NCI-H1092 treated with DMSO at 0.1 percent for 48 hours (cell line): ENCODE measurements at places on chromosomes 7 and 10.

DNA sequence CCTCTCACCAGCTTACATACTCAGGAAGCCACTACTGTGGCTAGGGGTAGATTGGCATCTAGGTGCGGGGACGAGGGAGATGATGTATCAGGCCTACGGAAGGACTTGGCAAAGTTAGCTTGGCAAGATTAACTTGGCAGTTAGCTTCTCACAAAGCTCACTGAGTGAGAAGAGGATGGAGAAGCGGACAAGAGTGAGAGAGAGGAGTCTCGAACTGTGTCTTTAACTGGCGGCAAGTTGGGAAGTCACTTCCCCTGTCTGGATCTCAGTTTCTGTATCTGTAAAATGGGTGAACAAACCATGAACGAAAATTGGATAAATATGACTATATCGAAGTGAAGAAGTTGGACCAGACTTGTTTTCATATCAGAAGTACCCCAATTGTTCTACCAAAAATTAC lies 9.5 kb upstream of the MLXIPL start:
- no peak for DNase-seq

DNA sequence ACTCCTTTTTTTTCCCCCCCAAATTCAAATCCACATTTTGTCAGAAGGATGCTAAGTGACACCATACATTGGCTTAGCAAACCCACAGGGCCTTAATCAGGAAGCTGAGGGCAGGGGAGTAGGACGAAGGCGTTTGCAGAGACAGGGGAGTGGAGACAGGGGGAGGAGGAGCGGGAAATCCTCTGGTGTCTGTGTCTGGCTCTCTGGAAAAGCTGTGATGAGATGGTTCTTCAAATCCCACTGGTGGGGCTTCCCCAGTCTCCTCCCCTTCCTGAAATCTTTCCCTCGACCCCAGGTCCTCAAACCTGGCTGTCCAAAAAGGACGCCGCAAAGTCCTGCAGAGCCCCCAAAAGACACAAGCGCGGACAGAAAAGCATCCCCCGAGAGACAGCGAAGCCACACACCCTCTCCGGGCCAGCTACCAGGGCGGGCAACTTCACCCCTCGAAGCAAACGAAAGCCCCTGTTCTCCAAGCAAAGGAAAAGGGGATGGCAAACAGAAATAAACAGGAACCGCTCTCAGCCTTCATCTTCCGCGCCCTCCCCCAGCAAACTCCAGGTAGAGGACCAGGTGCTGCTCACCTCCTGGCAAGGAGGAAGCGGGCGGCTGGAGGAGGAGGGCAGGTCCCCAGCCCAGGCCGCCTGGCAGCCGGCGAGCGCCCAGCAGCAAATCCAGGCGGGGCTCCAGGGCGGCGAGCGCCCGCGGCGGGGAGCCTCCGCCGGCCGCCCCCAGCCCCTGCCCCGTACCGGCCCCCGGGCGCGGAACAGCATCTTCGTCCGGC lies 520 bp downstream of the ELAPOR2 start:
- peak; percentile 62 for DNase-seq

GRCh38 chr10:47451998-47452494 lies 31.9 kb downstream of the ANXA8 start:
- no peak for DNase-seq

- DNase-seq = no peak
Observed at GRCh38 chr10:130962240-130963051, 349.1 kb downstream of the TCERG1L start.

- peak; percentile 54 for DNase-seq
Observed at GRCh38 chr7:88835147-88835728, 39.7 kb upstream of the TEX47 start.

DNA sequence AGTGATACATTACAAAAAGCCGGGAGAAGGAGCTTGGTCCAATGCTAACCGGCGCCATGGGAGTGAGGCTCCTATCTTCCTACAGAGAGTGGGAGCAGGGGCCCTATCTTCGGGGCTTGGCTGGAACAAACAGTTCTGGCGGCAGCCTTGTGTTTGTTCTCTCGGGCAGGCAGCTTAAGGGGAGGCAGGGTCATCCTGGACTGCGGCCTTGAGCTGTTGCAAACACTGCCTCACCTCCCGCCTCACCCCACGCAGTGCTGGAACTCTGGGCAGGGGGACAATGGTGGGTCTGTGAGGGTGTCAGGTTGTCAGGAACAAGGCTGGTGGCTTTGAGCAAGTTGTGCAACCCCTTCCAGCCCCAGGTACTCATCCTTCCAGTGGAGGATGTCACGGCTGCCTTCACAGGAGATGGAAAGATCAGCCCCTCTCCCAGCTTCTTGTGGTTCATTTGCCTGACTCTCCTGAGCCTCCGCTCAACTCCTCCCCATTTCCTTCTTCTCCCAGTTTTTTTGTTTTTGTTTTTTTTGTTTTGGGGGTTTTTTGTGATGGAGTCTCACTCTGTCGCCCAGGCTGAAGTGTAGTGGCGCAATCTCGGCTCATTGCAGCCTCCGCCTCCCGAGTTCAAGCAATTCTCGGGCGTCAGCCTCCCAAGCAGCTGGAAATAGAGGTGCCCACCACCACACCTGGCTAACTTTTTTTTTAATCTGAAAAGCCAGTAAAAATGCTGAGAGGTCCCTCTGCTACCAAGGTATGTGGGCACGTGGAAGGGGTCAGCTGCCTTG lies 57.4 kb downstream of the SPOCK2 start:
- no peak for DNase-seq

DNA sequence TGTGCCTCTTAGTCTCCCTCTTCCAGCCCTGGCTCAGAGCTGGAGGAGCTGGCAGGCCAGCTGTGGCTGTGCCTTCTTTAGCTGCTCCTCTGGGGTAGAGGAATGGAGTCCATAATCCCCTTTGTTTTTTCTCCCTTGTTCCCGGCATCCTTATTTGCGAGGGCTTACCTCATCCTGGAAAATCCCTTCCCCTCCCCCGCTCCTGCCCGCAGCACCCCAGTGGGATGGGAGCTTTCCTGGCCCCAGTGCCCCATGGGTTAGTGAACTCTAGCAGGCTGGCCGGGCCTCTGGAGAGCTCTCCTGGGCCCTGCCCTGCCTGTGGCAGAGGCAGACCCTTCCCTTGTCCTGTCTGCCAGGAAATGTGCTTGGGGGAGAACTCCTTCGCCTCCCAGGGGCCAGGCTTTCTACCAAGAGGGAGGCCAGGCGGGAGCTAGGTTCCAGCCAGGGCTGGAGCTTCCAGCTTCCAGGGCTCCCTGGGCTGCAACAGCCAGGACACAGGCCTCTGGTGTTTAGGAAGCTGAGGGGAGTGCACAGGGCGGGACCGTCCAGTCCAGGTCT lies 16.5 kb upstream of the TRIM8 start:
- no peak for DNase-seq

- DNase-seq = no peak
Observed at GRCh38 chr10:21972584-21972983, 30.9 kb downstream of the DNAJC1 start.

GRCh38 chr10:118459642-118460193 lies 117.6 kb upstream of the FAM204A start:
- DNase-seq = peak; percentile 74

DNA sequence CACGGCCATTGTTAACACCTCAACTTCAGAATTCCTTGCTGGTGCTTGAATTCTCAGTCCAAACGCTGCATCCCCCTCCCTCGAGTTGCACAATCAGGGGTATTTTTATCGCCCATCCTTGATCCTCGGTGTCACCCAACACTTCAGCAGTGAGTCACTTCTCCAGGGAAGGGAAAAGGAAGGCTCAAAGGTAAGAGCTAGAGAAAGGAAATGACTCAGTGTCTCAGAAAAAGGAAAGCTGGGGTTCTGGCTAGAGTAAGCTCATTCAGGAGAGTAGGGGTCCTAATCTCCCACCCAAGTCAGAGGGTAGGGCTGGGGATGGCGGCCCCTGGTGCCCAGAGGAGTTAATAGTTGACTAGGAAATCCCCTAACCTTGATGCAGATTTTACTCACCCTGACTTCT lies 39.8 kb upstream of the TRIM8 start:
- DNase-seq = no peak

- no peak for DNase-seq
Observed at GRCh38 chr10:85761906-85762445, 604.6 kb downstream of the GRID1 start.

GRCh38 chr10:71334221-71334791 lies 15.2 kb downstream of the SLC29A3 start:
- DNase-seq = peak; percentile 12

DNA sequence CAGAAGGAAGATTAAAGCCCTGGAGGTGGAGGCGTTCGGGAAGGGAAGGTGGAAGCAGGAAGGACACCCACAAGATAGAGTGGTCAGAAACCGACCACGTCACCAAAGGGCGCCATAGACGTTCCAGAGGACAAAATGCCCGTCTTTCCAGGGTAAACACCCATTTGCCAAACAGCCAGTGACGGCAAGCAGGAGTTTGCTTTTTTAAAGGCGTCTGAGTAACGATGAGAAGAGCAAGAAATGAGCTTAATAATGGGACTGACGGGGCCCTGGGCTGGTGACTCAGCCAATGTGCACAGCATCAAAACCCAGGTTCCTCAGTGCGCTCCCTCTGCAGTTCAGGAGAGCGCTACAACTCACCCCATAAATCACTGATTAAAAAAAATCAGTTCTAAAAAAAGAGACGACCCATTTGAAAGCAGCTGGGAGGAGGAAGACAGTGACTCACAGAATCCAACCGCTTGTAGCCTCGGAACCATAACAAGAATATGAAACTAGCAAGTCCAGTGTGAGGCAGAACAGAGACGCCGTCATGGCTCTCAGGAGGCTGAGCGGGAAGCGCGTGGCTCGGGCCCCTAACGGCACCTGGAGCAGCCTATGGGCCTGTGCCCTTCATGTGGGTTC lies 5.9 kb downstream of the DIP2C start:
- DNase-seq = no peak

GRCh38 chr10:89611282-89611681 lies 33.8 kb downstream of the PANK1 start:
- DNase-seq = no peak

DNA sequence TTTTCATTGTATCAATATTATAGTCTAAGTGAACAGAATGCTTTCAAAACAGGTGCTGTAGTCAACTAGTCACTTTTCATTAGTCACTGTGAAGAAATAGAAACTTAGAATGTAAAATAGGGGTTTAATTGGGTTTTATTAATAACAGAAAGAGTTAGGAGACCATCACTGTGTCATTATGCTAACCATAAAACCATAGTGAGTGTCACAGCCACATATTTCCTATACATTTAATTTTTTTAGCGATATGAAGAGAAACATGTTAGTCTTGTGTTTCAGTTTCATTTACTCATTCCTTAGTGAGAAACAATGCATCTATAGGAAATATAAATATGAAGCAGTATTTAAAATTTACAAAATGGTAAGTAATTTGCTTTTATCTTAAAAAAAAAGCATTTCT lies 22.2 kb downstream of the SPAG6 start:
- DNase-seq = no peak

- peak; percentile 1 for DNase-seq
Observed at GRCh38 chr10:13450069-13450468, 78.7 kb downstream of the BEND7 start.

DNA sequence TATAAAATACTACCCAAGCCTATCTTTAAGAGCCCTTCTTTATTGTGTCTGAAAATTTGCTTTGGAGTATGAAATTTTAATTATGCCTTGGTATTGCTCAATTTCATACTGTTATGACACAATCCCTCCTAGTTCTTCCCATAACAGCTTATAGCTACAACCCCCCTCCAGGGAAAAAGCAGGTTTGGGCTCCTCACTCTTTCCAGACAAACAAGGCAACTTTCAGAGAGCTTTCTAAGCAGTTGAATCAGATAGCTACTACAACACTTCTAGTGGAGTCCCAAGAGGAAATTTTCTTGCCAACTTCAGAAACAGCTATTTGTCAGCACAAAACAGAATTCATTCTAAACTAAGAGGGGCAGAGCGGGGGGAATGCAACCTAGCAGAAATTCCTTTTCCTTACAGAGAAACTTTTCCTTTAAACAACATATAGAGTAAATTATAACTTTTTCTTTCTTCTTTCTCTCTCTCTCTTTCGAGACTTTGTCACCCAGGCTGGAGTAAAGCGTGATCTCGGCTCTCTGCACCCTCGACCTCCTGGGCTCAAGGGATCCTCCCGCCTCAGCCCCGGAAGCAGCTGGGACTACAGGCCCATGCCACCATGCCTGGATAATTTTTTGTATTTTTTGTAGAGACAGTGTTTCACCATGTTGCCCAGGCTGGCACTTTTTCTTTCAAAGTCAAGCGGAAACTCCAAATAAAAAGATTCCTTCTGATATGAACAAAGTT lies 26.0 kb upstream of the JMJD1C start:
- DNase-seq = no peak

GRCh38 chr10:306007-306674 lies 170.9 kb downstream of the ZMYND11 start:
- DNase-seq = no peak
